NCI-H1436 treated with DMSO at 0.1 percent for 48 hours (cell line): ENCODE measurements at places on chromosomes 2 and 18.

DNA sequence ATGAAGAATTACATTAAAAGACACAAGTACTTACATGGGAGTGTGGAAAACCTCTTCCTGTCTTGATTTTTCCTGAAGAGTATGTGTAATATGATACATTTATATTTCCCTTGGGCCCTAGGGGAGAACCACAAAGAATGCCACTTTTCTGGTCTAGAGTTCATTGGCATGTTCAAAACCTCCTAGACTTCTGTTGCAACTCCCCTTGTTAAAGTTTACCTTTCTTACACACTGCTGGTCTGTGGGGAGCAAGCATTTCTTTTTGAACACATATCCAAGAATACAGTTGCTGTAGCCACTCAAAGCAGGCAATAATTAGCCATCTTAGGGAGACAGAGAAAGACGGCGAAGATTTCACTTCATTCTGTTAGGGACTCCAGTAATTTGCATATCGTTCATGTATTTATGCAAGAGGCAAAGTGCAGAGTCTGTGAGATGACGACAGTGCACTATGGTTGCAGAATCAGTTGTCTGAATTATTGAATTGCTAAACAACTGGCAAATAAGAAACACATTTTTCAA, 103.5 kb downstream of the NOL4 start:
- no peak for DNase-seq

DNA sequence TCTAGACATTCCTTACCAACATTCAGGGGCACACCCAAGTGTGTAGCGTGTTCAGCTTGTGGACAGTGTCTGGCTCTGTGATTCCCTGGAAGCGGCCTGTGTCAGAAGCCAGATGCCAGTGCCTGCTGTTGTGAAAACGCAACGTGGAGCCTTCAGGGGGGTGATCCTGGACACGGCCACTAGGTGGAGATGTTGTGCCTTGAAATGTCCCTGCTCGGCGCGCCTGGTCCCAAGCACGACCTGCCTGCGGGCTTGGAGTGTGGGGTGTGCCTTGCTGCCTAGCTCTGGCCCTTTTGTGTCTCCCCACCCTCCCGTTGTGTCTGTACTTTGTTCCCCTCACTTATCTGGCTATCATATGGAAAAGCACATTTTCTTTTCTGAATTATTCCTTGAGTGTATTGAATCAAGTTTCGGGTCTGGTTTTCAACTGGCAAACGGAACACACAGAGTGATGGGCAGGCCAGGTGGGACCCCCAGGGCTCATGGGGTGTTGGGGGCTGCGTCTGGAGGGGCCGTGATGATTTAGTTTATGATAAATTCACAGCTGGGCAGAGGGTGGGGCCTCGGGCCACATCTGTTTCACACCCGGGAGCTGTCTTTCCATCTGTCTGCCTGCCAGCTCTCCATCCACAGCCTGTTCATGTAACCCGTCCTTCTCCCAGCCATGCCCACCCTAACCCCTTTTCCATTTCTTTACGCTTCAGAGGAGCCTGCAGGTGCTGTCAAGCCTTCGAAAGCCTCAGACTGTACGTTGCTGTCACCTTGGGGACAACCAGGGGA, 95.5 kb downstream of the DYSF start:
- DNase-seq: no peak

GRCh38 chr2:217353591-217353990, 493.7 kb upstream of the TNP1 start:
- DNase-seq: no peak

DNA sequence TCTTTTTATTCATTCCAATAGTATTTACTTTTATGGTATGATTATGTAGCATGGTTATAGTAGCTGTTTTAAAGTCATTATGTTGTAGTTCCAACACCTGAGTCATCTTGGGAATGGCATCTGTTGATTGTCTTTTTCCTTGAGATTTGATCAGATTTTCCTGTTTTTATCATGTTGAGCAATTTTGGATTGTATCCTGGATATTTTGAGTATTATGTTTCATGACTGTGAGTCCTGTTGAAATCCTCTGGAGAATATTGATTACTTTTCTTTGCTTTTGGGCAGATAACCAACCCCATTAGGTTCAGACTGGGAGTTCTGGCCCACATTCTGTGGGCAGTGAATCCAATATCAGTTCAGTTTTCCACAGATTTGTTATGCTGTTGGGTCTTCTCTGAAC, 163.2 kb upstream of the SPRED2 start:
- DNase-seq: no peak
